ENCODE measurements at places on chromosomes 7 and 10.

GRCh38 chr7:2092279-2092678 is 140.5 kb downstream of the MAD1L1 start:
- DNase-seq: no peak

- no peak for DNase-seq
Measured at GRCh38 chr10:103697787-103698186, 157.6 kb downstream of the SH3PXD2A start.

DNA sequence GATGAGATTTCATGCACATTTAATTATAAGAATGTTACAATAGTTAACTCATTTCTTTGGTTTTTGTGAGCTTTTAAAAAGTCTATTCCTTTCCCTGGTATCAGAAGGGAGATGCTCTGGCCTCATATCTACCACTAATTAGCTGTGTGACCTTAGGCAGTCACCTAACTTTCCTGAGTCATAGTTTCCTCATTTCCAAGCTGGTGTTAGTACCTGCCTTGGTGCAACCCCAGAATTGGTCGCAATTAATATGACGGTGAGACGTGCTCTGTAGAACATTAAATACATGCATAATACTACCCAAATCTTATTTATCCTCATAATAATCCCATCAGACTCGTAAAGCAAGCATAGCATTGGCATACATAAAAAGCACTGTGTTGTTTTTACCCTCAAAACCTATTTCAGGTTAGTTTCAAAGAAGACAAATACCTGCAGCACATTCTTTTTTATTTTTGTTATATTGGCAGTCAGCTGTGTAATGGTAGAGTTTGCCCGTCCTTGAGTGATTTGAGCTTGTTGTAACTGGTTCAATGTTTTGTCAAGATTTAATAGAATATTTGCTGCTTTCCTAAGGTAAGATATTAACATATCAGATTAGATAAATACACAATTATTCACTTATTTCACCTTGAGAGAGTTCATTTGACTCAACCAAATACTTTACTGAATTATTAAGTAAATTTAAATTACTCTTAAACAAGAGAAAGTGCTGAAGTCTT is 31.0 kb upstream of the LAMB1 start:
- no peak for DNase-seq

GRCh38 chr7:75847707-75848106 is 31.1 kb upstream of the RHBDD2 start:
- no peak for DNase-seq

GRCh38 chr7:7858559-7858958 is 110.0 kb upstream of the GLCCI1 start:
- no peak for DNase-seq

GRCh38 chr10:102644066-102644645 is at the start of gene TRIM8:
TSS of gene TRIM8 (plus strand) at chr10:102644479. CDS start at chr10:102644618, 139 bp downstream.
- no peak for DNase-seq

DNA sequence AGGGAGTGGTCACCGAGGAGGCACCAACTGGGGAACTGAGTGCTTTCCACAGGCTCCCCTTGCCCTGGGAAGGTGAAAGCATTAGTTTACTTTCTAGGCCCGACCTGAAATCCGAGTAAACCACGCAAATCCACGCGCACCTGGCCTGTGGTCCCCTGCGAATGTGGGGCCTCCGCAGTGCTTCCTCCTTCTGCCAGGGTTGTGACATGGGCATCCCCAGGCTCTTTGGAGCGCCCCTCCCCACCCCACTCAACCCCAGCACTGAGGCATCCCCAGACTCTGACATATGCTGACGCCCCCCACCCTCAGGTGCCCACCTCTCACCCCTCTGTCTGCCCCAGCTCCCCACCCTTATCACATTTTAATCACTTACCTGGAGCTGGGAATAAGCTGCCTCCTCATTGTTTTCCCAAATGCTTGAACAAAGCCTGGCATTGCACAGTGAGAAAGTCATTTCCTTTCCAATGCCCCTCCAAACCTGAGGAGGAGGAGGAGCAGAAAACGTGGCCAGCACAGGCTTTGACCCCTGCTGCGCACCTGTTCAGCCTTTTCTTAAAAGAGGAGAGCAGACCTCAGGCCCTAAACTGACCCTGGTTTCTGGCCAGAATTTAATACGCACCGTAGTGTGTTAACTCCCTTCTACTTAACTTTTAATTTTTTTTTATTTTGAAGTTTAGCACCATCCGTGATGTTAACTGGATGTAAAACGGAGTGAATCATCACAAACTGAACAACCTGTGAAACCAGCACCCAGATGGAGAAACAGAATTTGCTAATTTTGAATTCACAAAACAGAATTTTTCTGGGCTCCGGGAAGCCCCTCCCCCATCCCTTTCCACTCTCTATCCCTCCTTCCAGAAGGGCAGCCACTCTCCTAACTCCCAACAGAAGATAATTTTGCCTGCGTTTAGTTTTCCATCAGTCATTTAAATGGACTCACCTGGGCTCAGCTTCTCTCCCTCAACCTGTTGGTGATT is 129.4 kb downstream of the WDR11 start:
- no peak for DNase-seq

GRCh38 chr7:46145412-46145811 is 224.3 kb upstream of the IGFBP3 start:
- peak; percentile 97 for DNase-seq

GRCh38 chr10:74589851-74590250 is 236.5 kb upstream of the KAT6B start:
- no peak for DNase-seq

- no peak for DNase-seq
Measured at GRCh38 chr10:17316488-17317170, 88.6 kb downstream of the VIM start.

DNA sequence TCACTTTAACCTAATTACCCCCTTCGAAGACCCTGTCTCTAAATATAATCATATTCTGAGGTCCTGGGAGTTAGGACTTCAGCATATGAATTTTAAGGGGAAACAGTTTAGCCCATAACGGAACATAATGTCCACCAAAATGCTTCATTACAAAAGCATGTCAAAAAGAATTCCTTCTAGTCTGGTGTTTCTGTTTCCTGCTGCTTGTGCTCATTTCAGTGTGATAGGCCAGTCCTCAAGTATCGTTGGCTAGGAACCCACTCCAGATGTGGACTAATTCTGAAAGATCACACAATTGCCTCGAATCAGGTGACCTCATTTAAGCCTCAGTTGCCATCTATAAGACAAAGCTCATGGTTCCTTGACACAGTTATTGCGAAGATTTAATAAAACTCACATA is 29.6 kb downstream of the INPP5F start:
- DNase-seq: no peak

DNA sequence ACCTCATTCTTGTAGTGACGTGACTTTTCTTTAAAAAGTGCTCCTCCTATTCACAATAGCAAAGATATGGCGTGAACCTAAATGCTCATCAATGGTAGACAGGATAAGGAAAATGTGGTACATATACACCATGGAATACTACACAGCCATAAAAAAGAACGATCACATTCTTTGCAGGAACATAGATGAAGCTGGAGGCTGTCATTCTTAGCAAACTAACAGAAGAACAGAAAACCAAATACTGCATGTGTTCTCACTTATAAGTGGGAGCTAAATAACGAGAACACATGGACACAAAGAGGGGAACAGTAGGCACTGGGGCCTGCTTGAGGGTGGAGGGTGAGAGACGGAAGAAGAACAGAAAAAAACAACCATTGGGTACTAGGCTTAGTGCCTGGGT is 59.9 kb upstream of the FGFR2 start:
- DNase-seq: no peak

DNA sequence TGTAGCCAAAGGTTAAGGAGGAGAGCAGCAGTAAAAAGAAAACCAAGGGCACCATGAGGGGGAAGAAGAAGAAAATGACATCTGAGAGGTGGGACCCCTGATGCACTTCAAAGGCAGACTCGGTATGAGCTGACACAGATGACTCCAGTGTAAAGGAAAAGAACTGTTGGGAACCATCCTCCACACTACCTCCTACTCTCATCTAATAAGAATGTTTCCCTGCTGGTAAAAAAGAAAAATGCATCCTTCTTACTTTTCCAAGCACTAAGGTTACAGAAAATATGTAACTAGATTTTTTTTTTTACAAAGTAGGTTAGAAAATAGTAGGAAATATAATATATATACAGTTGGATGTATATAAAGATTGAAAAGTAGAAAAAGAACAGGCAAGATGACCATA is 16.9 kb downstream of the TAS2R41 start:
- no peak for DNase-seq

GRCh38 chr7:99311702-99312101 is 14.0 kb upstream of the ARPC1A start:
- no peak for DNase-seq

GRCh38 chr10:38054361-38054797 is 39.8 kb upstream of the ZNF37A start:
- DNase-seq: peak; percentile 52

GRCh38 chr7:118615-119391 is 73.6 kb upstream of the FAM20C start:
- no peak for DNase-seq

DNA sequence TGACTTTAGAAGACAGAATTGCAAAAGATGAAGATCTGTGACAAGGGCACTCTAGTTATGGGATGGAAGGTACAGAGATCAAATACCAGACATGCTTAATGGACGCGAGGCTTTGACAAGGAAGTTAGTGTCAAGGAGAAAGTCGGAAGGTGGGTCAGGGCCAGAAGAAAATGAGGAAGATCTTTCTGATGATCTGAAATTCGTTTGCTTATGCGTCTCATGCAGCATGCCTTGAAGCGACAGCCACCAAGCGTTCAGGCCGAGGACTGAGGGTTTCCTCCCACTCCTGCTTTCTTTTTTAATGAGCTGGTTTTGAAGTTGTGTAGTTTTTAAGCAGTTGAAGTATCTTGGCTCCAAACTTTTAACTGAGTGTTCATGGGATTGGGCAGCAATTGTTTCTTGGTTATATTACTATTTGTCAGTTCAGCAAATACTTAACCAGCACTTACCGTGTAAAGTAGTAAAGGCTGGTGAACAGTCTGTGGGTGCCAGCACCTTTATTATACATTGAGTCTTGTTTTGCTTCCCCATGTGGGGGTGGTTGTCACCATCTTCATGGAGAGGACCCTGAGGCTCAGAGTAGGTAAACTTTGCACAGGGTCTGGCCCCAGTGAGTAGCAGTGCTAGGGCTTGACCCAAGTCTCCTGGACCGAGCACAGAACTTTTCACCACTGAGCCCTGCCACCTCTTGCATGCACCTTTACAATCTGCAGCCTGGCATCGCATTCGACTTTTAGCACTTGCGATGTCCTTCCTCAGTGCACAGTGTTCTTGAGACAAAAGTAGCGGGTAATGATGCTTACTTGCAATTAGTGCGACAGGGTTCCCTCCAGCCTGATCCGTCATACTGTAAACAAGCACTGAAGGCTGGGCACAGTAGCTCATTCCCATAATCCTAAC is 14.3 kb upstream of the BHLHA15 start:
- DNase-seq: no peak

GRCh38 chr7:137446025-137446424 is 102.5 kb upstream of the PTN start:
- no peak for DNase-seq
